Sciatic nerve (tissue), 2 donors: ENCODE measurements at places on chromosomes 2 and 18.
A peak's percentile ranks its signal among the peaks of the same experiment; 100 is the strongest.

GRCh38 chr2:172842511-172843265 lies 107.0 kb downstream of the RAPGEF4 start:
- DNase-seq: no peak

DNA sequence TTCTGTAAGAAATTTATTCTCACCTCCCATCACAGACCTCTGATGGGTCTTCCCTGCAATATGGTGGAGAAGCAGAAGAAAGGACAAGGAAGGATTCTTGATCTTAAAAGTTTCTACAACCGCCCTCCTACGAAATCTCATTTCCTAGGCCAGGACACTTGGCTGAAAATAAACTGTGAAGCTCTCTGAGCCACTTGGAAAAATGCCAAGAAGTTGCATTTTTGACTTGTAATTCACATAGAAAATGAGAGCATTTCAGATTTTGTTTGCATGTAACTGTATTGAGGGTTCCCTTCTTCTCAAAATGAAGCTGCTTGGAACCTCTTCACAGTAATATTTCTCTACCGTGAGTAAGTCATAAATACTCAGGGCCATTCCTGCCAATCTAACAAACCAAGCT lies 458.3 kb upstream of the SLC14A2 start:
- DNase-seq: no peak

DNA sequence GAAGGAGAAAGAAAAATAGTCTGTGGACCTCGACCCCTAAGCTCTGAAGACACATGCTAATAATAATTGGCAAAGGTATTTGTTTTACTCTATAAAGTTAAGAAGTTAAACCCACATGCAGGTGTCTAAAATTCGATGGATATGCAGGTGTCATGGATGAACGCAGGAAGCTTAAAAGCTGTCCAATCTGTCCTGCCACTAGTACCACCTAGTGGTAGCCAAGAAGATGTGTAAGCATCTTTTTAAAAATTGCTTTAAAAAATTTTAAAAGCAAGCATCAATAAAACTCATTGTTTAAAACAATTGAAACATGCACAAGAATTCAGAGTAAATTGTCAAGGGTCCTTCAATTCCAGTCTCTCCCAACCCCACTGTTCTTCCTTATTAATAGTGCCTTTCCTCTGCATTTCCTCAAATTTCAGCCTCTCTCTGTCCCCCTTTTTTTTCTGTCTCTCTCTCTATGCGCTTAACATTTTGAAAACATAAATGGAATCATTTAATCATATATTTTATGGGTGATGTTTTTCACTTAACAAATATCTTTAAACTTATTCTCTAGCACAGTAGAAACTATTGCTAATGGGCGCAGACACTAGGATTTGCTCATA lies 30.6 kb upstream of the PPP3R1 start:
- DNase-seq: no peak

DNA sequence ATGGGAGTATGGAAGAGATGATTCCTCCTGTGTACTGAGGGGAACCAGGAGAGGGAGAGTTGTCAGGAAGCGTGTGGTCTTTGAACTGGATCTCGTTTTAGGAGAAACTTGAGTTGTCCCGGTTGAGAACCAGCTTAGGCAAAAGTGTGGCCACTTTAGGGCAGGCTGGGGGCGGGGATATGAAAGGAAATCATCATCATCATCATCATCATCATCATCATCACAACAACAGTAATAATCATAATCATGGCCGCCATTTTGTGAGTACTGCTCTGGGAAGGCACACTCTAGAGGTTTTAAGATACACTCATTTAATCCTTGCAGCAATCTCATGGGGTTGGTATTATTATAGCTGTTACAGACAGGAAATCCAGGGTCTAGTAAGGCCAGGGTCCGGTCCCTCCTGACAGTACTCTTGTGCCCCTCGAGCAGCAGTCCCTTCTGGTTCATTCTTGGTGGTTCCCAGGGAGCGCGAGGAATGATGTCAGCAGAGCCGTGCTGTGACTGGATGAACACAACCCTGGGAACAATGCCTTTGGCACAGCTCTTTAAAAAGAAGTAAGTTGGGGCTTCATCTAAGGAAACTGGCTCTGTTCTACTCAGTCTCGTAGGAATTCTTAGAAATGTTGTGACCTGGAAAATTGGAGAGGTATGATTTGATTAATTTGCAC lies 33.8 kb downstream of the PARD3B start:
- no peak for DNase-seq

DNA sequence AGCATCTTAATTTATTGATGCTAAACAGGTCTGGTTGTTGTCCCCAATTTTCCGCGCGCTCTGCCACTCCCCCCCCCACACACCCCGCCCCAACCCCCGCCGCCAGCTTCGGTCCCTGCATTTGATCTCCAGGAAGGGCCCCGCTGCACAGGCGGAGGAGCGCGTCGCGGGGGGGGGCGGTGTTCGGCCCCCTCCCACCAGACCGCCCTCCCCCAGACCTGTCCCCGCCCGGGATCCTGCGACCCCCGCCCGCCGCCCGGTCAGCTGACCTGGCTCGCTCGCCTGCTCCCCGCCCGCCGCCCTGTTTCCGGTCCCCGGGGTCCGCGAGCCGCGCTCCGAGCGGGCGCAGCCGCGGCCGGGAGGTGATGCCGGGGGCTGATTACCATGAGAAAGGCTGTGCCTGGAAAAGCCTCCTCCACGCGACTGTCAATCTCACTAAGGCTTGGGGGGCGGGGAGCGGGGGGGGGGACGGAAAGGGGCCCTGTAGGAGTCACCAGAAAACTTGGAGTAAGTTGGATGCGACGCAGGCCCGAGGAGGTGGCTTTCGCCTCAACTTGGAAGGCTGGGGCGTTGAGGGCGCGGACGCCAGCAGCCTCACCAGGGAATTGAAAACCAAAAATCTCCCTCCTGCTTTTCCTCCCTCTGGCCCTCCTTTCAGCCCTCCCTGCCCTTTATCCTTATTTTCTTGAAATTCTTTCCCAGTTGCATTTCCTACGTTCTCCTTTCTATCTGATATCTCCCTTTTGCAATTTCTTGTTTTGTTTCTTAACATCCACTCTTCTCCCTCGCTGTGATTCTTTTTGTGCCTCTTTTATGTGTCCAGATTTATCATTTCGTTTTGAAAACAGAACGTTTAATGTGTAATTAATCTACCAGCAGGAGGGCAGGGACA lies 4.4 kb upstream of the ZEB2 start:
- peak; percentile 84 for DNase-seq

- DNase-seq: no peak
Observed at GRCh38 chr2:145268931-145269330, 749.0 kb upstream of the ZEB2 start.

DNA sequence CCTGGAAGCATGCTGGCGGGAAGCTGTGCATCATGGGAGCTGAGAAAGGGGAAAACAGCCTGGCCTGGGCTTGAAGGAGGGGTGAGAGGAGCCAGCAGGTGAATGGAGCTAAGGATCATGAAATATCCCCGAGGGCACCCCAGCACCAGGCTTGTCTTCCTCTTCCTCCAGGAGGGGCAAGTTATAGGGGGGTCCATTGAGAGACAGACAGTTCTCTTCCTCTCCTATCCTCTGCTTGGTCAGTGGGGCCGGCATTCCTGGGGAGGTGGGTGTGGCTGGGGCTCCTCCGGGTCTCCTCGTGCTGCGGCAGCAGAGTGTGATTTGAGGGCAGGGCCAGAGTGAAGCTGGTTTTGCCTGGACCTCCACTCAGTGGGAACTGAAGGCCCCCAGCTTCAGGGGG lies 78.9 kb downstream of the LIPG start:
- peak; percentile 37 for DNase-seq

DNA sequence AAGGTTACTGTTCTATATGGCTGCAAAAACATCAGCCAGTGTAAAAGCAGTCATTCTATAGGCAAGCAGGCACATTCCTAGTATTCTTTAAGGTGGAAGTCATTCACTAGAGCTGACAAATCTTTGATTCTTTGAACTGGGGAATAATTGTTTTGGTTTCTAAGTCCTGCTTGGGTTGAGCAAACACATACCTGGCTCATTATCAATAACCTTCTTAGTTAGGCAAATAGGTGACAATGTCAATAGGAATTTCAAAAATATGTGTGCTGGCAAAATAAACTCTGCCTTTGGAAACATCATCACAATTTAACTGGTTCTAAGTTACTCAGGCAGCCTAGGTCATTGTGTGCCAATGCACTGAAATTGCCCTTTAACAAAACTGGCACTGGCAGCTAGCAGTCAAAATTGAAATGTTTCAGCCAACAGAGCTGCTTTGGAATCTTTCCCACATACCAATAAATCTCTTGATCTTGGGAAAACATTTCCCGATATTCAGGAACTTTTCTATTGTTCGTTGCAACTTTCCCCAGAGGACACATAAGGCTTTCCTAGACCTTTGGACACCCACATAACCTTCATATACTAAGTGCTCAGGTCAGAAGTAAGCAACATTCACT lies 402.0 kb upstream of the MMADHC start:
- no peak for DNase-seq

- DNase-seq: peak; percentile 71
Observed at GRCh38 chr18:3177902-3178687, 41.7 kb downstream of the MYOM1 start.

- DNase-seq: no peak
Observed at GRCh38 chr2:169964740-169965139, 137.5 kb downstream of the UBR3 start.

DNA sequence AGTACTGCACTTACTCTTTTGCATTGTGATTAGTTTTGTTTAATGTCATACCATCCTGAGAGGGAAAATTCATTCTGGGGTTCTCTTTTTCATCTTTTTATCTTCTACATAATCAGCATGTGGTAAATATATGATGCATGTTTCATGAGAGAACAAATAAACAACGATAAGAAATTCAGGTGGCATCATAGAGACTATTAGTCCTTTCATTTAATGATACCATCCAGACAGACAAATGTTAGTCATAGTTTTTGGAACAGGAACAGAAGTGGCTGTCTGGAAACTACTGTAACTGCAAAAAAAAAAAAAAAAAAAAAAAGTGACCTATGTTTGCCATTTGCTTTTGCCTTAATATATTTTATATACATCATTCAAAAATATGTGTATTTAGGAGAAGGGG lies 761.0 kb downstream of the EPHA4 start:
- DNase-seq: no peak

DNA sequence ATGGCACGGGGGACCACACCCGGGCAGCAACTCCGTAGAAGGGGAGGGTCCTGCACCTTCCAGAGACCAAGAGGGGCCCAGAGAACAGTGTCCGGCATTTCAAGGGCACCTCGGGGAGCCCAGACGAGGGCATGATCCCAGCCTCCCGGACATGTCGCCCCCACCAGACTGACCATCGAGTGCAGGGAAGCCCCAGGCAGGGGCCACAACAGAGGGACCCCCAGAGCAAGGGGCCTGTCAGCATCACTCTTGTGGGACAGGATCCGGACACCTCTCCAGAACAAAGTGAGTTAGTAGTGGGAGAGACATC lies 50.4 kb upstream of the CTDP1 start:
- DNase-seq: peak; percentile 30

DNA sequence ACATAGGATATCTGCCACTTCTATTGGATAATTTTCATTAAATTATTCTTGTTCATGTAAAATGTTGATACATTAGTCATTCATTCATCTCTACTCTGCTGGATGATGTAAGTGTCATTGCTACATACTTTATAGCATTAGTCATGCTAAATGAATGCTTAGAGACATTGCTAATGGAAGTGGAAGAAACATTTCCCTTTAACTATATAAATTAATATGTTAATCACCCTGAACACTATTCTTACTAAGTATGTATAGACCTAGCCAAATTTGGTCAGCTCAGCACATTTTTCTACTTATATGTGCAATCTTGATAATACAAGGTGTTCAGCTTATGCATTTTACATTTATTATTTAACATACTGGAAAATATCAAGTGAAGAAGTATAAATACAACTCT lies 160.2 kb downstream of the DPP4 start:
- DNase-seq: no peak

DNA sequence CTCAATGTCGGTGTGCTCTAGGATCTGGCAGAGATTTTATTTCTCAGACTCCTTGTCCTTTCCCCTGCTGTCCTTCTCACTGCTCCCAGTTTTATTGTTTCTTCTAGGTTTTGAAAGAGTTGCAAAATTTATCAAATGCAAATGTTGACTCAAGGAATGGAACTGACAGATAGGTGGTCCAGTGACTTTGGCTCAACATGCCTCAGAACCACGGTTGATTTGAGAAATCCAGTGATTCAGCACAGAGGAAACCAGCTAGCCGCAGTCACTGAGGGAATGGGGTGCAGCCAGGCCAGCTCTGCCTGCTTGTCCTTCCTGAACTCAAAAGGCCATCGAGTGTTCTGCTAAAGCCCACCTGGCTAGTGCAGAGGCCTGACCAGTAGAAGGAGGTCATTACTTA lies 125.7 kb upstream of the LYPD6 start:
- no peak for DNase-seq

DNA sequence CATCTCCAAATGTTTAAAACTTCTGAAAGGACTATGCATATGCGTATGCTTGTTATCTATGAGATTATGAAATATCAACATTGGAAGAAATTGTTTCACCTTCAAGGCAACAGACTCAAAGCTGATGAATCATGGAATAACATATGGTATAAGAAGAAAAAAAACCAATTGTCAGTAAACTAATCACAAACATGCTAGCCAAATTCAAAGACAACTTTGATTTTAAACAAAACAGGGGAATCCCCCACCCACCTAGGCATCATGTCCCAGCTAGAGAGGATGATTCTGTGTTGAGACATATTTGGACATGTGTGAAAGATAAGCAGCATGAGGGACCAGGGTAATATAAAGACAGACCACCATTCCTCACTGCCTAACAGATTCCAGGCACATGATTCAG lies 147.7 kb downstream of the WDPCP start:
- DNase-seq: no peak

DNA sequence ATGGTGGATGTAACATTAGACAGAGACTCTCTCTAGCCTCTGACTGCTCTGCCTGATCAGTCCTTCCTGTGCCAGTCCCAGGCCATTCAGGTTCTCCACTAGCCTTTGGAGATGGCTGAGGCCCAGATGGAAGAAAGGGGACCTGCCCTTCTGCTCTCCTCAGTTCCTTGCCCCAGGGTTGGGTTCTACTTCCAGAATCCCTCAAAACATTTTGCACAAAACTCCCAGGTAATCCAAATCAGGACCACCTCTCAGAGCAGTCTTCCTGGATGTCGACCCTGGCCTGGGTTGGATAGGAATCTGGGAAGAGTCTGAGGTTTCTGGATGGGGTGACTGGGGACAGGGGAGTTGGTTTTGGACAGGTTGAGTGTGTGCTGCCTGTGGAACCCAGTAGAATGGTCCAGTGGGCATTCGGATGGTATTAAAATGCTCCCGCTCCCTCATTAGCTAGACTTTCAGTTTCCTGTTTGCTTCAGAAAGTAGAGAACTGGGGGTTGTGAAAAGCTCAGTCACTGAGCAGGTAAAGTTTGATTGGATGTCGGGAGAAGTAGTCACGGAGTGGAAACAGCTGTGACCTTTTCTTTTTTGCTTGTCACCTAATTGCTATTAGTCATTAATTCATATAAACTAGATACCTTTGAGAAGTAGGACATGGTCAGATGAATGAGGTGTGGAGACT lies 37.9 kb downstream of the DPYSL5 start:
- no peak for DNase-seq

- no peak for DNase-seq
Observed at GRCh38 chr2:145044491-145044890, 524.6 kb upstream of the ZEB2 start.

- DNase-seq: no peak
Observed at GRCh38 chr18:48592540-48593171, 53.8 kb downstream of the CTIF start.
